Mammary epithelial cell (primary cell): ENCODE measurements at places on chromosomes 5 and 9. TPM values are rescaled to one million over a fixed set of nuclear protein-coding genes. Genes with fewer than 3 reads are reported as not detected.

The DNAH5 gene
- polyA plus RNA-seq = 0.67 TPM

The INSYN2B gene
- polyA plus RNA-seq = 13.1 TPM

The GABRA1 gene
- polyA plus RNA-seq = not detected

The FOXD4L4 gene
- 0.02 TPM for polyA plus RNA-seq

The RABEPK gene
- polyA plus RNA-seq = 30.6 TPM

The THBS4 gene
- 0.23 TPM for polyA plus RNA-seq

GRCh38 chr9:103025796-103026195 lies 30.7 kb downstream of the CYLC2 start:
- DNase-seq = no peak

- DNase-seq = no peak
These were observed 46.4 kb downstream of the MOCS2 start for GRCh38 chr5:53063176-53063575.

- DNase-seq = peak; percentile 42
These were observed 62.7 kb upstream of the OSMR start for GRCh38 chr5:38783011-38783561.

DNA sequence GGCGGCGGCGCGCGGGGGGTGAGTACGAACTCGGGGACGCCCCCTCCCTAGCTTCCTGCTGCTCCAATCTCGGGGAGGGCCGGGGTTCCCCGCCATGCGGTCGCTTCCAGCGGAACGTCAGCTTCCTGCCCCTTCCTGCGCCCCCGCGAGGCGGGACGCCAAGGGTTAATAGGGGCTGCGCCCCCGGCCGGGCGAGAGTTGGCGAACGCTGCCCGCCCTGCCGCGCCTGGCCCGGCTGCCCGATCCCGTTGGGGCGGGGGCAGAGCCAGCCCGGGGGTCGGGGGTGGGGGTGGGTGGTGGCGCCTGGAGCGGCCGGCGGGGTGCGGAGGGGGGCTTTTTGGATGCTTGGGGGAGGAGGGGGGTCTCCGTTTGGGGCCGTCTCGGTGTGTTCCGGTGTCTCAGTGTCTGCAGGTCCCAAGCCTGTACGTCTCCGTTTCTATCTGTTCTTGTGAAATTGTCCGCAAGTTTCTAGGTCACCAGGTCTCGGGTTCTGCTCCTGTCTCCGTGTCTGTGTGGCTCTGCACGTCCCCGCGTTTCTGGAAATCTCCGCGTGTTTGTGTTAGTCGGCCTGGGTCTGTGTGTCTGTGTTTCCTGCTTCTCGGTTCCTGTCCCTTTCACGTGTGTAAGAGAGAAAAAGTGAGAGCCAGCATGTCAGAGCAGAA lies 789 bp downstream of the COL27A1 start:
- DNase-seq = no peak
